HCT116 (cell line): ENCODE measurements at places on chromosomes 6 and 20.

- no peak for DNase-seq
These were observed 272.6 kb upstream of the CITED2 start for GRCh38 chr6:139647016-139647415.

- no peak for DNase-seq
These were observed 133.7 kb downstream of the PTCHD4 start for GRCh38 chr6:47977314-47977713.

DNA sequence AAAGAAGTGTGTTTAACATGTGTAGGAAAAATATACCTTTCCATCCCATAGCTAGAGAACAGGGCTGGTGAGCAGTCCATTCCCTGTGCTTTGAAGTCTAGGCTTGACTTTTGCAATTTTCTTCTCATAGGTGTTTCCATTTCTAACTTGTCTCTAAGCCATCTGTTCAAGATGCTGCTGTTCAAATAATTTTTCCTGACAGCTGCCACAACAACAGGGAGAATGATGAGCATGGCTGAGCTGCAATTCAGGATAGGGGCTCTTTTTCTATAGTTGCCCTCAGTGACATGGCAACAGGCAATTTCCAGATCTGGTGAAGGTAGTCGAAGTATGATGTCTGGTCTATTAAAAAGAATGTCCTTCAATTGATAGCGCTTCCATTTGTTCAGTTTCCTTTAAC, 103.0 kb upstream of the HS3ST5 start:
- no peak for DNase-seq

- DNase-seq = no peak
These were observed 41.2 kb upstream of the JAG1 start for GRCh38 chr20:10715035-10715434.

DNA sequence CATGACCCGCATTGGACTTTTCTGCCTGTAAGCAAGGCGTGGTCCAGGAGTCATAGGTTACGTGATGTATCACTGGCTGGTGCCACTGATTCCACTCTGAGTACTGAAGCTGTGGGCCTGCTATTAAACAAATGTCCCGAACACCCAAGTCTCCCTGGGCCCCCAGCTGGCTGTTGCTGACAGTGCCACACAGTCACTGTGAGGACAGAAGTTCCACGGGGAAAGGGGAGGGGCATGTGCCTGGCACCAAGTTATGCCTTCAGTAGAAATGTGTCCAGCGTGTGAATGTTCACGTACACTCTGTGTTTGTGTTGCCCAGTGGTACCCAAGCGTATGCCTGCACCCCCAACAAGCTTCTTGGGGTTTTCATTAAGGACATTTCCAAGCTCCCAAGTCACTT, 171.4 kb upstream of the QKI start:
- no peak for DNase-seq

DNA sequence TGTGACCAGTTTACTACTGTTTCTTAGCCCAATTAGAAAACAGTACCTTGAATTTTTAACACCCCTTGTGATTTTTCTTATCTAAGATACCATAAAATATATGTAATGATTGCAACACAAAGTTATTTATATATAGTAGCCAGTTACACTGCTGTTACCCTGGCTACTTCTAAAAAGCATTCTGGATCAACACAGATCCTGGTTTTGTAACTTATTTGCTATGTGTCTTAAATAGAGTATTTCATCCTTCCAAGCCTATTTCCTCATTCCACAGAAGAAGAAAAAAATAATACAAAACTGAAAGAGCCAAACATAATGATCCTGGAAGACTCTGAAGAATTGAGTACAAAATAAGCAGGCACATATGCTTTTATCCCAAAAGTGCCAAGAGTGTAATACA, 19.0 kb upstream of the GSTA4 start:
- DNase-seq = no peak

GRCh38 chr6:79536585-79536953, 661 bp downstream of the LCA5 start:
- no peak for DNase-seq

GRCh38 chr6:15892369-15892768, 229.5 kb upstream of the DTNBP1 start:
- no peak for DNase-seq

- DNase-seq = no peak
These were observed 2.2 kb upstream of the MYCT1 start for GRCh38 chr6:152695372-152696045.

DNA sequence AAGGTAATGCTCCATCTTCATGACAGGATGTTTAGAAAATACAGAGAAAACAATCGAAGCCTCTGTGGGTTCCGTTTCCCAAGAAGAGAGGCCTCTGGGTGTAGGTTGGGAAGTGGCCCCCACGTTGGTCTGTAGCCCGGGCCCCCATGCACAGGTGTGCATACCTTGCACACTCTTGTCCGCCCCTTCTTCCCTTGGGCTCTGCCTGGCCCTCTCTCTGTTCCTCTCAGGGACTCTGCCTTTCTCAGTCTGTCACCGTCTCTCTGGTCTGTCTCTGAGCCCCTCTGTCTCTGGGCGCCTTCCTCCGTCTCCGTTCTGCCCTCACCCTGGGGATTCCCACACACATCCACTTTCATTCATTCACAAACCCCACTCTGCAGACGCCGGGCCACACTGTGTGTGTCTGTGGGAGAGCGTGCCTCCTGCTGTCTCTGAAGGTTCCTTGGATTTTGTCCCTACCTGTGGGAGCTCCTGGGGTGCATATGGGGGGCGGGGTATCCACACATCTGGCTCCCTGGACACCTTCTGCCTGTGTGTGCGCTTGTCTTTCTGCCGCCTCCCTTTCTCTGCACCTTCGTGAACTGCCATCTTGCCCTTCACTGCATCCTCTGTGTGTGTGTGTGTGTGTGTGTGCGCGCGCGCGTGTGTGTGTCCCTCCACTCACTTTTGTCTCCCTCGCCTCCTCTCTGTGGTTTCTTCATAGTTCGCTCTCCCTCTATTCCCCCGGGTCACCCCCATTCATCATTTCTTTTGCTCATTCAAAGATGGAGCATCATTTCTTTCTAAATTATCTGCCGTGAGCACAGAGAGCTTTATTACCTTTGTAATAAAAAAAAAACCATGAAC, 75.3 kb downstream of the SRC start:
- no peak for DNase-seq

GRCh38 chr20:9514461-9515213, at the start of gene LAMP5:
TSS of gene LAMP5 (plus strand) at chr20:9514590. CDS start at chr20:9514853, 263 bp downstream.
- DNase-seq = no peak

- no peak for DNase-seq
These were observed 83.4 kb upstream of the BMP5 start for GRCh38 chr6:55958790-55959189.

DNA sequence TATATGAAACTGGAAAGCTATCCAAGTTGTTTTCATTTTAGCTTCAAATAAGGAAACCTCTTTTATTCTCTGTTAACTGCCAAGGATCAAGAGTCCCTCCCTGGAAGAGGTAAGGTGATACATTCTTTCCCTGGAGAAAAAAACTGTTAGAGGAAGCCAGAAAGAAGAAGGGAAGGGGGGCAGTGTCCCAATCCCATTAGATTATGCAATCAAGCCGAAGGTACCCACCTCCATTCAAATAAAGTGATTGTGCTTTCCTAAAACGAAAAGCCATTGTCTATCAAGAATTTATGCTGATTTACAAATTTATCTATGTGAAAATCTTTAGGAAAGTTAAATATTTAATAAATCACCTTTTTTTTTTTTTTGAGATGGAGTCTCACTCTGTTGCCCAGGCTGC, 9.5 kb upstream of the UQCC1 start:
- DNase-seq = no peak

- no peak for DNase-seq
These were observed 12.5 kb downstream of the TNXB start for GRCh38 chr6:32096394-32097258.

GRCh38 chr6:140051521-140052512, 677.4 kb upstream of the CITED2 start:
- no peak for DNase-seq

- no peak for DNase-seq
These were observed 333.6 kb upstream of the JARID2 start for GRCh38 chr6:14912226-14912625.

GRCh38 chr20:41300383-41300782, 17.1 kb downstream of the ZHX3 start:
- DNase-seq = no peak
